ENCODE measurements at places on chromosomes 3 and 15. TPM values are rescaled to one million over a fixed set of nuclear protein-coding genes. Genes with fewer than 3 reads are reported as not detected.
A peak's percentile ranks its signal among the peaks of the same experiment; 100 is the strongest.

- DNase-seq = no peak
Observed at GRCh38 chr3:159855599-159856346, 132.9 kb upstream of the IL12A start.

GRCh38 chr15:38745126-38745525, 180.5 kb upstream of the RASGRP1 start:
- no peak for DNase-seq

DNA sequence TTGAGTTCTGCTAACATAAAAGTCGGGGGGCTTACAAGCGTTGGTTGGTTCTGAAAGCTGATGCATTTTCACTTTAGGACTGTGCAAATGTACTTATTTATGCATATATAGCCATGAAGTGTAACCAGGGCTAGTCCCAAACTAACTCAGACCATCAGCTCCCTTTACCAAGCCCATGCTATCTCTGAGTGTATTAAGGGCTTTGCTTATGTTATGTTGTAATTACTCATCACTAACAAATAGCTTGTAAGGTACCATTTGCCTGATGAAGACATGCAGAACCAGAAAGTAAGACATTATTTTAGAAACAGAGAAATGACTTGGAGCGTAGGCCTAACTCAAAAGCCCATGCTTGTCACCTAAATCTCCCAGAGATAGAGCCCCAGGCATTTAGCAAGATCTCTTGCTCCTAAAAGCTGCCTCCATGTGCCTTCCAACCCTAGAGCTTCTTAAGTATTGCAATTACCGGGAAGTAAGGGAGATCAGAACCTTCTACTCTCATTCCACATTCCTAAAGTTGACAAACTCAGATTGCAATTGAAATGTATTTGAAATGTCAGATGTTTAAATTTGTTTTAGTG, 362.9 kb upstream of the RBMS3 start:
- DNase-seq = no peak

- DNase-seq = no peak
Observed at GRCh38 chr3:150757768-150758167, 5.2 kb downstream of the SIAH2 start.

GRCh38 chr3:186121278-186121677, 12.4 kb upstream of the ETV5 start:
- DNase-seq = no peak

DNA sequence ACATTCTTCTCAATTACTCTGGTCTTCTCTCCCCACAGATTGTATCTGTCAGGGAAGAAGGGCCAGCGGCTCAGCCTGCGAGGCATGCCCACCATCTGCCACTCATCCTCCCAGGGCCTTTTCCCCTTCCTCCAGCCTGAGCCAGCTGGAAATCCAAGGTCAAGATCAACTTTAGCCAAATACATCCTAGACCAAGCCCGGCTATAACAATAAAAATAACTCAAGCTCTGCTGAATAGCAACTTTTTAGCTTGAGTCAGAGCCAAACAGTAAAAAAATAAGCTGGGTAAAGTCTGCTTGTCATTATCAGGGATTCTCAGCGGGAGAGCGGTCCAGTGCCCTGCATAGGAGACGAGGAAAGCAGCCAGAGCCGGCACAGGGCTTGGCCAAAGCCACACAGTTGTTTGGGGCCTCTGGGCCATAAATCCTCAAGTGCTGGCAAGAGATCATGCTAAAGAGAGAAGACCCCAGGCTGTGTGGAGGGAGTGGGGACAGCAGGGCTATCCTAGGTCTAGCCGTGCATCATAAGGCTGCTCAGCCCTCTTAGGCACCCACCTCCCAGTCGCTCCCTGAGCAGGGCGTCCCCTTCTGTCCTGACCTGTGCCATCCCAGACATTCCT, 76.2 kb upstream of the HERC1 start:
- no peak for DNase-seq

DNA sequence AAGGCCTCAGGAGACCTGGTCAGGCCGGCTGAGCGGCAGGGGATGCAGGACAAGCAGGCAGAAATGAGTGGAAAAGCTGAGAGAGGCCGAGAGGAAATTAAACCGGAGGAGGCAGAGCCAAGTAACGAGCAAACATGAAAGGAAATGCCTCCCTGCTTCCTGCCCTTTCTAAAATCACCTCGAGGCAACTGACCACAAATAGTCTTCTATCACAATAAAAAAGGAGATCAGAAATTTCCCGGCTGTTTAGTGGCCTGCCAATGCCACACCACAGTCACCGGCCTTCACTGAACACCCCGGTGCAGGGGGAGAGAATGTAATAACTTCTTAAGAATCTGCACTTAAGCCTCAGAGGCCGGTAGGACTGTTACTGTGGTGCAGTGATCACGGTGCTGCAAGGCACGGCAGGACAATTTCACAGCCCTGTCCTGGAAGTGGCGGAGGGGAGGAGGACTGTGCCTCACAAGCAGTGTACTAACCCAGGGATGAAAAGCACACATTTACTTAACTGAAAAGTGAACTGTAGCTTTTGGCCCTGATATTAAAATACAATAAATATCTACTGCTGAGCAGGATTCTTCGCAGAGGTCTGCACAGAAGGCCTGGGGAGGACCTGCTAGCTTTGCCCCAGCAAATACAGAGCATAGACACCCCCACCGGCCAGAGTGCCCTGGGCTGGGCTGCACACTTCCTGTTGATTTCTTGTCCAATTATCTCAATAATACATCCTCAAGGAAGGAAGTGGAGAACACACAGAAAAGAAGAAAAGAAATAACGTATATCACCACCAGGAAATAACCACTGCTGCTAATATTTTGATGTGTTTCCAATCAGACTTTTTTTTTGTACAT, 183.5 kb upstream of the NSMCE3 start:
- no peak for DNase-seq

GRCh38 chr15:76393614-76394013, 57.0 kb downstream of the ISL2 start:
- no peak for DNase-seq

- DNase-seq = no peak
Observed at GRCh38 chr15:69848551-69849231, 249.0 kb downstream of the TLE3 start.

GRCh38 chr15:66722757-66723540, 20.9 kb downstream of the SMAD6 start:
- DNase-seq = no peak

DNA sequence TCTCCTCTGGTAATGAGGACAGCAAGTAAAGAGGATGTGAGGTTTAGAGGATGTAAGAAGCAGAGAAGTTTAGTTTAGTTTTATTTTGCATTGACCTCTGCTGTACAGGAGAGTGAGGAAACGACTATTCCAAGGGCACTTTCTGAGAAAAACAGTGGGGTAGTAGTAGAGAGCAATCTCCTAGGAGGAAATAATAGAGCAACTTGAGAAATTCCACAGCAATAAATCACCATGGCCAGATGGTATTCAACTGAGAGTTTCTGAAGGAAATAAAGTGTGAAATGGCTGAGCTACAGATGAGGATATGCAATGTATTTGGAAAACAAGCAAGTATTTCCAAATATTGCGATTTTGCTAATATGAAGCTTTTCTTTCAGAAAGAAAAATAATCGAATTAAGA, 118.9 kb downstream of the DPH6 start:
- DNase-seq = no peak

- DNase-seq = no peak
Observed at GRCh38 chr3:132900481-132900880, 137.7 kb upstream of the TMEM108 start.

- DNase-seq = no peak
Observed at GRCh38 chr3:166902374-166902773, 477.7 kb downstream of the ZBBX start.

DNA sequence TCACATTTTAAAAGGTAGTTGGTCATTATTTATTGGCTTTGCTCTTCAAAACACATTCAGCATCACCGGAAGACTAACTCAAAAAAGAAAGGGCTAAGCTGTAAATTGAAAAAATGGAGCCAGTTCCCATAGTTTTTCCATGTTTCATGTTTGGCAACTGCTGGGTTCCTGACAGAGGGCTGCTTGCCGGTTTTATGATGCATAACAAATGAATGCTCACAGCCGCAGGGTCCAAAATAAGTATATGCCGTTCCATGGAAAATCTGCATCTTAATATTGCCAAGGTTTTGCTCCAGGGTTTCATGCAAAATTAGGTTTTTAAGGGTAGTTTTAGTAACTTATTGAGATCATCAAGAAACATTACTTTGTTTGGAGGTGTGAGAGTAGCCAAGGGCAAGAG, 15.8 kb downstream of the SLC12A1 start:
- DNase-seq = no peak

DNA sequence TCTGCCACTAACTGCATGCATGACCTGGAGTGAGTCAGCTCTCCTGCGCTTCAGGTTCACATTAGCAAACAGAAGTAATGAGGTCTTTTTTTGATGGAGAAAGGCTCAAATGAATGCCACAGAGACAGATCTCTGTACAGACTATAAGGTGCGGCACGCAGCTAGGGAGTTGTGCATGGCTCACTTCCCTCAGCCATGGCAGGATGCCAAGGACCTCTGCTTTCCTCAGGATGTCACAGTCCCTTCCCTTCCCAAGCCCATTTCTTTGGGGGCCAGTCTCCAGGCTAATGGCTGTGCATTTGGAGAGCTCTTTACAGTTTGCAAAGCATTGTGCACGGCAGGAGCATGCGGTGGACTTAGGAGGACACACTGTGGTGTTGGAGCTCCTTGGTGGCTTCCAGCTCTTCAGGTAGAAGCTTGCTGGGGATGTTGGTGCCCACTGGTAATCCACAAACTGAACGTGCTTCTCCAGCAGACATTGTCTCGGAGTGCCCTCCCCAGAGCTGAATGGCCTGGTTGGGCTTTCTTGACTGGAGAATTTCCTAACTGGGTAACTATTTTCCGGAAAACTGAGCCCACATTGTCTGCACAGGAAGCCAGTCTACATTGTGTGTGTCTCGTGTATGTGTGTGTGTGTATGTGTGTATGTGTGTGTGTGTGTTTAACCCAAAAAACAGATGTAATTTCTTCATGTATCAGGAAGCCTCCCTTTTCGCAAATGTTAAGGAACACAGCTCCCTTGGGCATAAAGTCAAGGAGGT, 172.5 kb upstream of the TLE3 start:
- no peak for DNase-seq

DNA sequence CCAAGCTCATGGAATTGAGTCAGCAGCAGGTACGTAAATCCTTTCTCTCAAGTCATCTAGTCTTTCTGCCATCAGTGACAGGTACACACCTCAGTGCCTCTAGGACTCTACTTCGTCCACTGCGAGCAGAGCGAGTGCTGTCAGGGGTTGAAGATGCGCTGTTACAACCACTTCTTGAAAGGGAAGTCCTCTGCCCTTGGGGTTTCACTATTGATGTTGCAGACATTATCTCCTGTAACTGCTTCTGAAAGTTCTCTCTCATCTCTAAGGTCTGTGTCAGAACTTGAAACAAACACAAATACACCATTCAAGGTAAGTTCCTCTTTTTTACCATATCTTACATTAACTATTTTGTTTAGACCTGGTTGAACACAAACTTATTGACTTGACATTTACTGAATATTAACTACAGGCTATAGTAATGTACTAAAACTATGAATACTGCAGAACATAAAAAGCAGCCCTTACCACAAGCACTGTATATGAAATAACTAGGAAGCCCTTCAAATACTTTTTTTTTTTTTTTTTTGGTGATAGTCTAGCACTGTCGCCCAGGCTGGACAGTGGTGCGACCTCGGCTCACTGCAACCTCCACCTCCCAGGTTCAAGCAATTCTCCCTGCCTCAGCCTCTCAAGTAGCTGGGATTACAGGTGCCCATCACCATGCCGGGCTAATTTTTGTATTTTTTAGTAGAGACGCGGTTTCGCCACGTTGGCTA, 41.5 kb downstream of the TOPBP1 start:
- no peak for DNase-seq

GRCh38 chr3:52243791-52244628, 1.5 kb upstream of the PPM1M start:
- peak; percentile 48 for DNase-seq

DNA sequence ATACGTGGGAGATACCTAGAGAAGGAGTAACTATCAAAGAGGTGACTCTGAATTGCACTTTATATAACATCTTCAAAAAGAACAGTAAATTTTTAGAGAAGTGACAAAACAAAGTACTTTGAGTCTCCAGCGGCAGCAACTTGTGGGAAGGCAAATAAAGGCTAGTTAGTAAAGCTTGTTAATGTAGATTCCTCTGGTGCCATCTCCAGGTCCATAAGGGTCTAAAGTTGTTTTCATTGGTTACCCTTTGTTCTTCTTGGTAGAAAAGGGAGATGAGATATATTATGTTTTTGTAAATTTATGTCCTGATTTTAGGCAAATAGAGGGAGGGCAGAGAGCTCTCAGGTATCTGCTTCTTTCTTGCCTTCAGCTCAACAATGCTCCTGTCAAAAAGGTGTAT, 161.6 kb downstream of the MYRIP start:
- no peak for DNase-seq

DNA sequence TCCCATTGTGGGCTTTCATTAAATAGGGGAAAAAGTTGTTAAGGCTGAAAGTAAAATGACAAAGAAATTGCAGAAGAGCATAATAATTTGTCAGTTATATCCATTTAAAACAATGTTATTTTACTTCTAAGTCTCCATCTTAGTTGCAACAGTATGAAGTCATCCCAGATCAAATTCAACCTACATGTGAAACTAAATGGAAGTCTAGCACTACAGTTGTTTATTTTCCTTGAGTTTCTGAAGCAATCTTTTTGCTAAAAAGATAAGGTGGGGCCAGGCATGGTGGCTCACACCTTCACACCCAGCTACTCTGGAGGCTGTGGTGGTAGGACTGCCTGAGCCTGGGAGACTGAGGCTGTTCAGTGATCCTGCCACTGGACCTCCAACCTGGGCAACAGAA, 80.2 kb downstream of the DPH6 start:
- no peak for DNase-seq

- DNase-seq = no peak
Observed at GRCh38 chr15:59074607-59075006, 30.3 kb upstream of the CCNB2 start.

GRCh38 chr3:160598865-160599264, 33.5 kb upstream of the KPNA4 start:
- DNase-seq = no peak

DNA sequence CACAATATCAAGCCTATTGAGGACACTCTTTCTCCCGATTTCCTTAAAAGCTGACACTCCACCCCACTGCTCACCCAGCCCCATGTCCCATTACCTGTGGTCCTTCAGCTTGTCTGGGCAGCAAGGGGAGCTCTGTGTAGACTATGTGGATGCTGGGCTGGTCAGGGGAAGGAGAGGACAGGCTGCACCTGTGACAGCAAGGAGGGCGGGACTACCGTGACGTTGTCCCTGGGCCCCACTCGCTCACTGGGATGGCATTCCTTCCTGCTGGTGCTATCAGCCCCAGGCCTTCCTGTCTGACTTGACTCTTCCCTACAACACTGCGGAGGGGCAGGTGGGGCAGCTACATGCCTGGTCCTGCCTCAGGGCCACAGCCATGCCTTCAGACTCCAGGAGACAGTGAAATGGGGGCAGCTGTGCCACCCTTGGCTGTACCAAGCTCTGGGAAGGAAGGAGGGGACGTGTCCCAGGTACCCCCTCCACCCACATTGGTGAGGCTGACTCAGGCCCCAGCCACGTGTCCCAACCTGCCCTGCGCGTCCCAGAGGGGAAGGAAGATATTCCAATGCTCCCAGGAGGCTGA, at the start of gene TMEM40:
Gene TMEM40, minus strand, starts transcription at position 163 of the 583 bp plus-strand sequence. CDS start 9,427 bp downstream, outside the sequence.
- peak; percentile 87 for DNase-seq

Gene RAD51
- 0.68 TPM for total RNA-seq

Gene PP2D1
- total RNA-seq = not detected

Gene IFT57
- total RNA-seq = 46.8 TPM

Gene LMOD3
- 0.13 TPM for total RNA-seq

Gene CLCN2
- total RNA-seq = 11.7 TPM

Gene SOX14
- not detected for total RNA-seq

Gene MYRIP
- total RNA-seq = 4.8 TPM

Gene TUSC7
- total RNA-seq = not detected

Gene CASR
- total RNA-seq = 0.08 TPM

Gene LRRC31
- 0.78 TPM for total RNA-seq

Gene DCLK3
- not detected for total RNA-seq

Gene PLAAT1
- total RNA-seq = 0.96 TPM

Gene NEDD4
- total RNA-seq = 30.9 TPM

Gene GNAT1
- total RNA-seq = not detected

All from ureter (tissue), 1 donor.